ENCODE measurements at places on chromosomes 6 and 20.
A peak's percentile ranks its signal among the peaks of the same experiment; 100 is the strongest.

- peak; percentile 57 for DNase-seq
Observed at GRCh38 chr6:33761922-33762629, 15.4 kb upstream of the IP6K3 start.

GRCh38 chr20:4844325-4844724 lies 122.6 kb downstream of the PRND start:
- no peak for DNase-seq

DNA sequence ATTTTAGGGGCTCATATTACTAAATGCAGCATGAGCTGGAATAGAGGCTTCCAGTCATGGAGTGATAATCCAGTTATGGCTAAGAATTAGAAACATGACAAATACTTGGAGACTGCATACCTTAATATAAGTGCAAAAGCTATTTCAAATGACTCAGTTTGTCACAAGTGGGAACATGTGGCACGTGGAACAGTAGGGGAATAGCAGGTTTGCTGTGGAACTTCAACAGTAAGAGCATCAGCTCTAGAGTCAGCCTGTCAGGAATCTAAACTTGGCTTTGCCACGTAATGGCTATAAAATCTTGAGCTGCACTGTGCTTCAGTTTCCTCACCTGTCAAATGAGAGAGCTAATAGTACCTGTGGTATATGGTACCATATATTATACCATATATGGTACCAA lies 62.1 kb downstream of the HTR1B start:
- DNase-seq: peak; percentile 85

GRCh38 chr6:110703010-110703905 lies 112.0 kb downstream of the CDK19 start:
- no peak for DNase-seq

GRCh38 chr6:29777310-29777709 lies 50.3 kb upstream of the HLA-G start:
- no peak for DNase-seq

GRCh38 chr20:63280929-63281545 lies 8.4 kb downstream of the ARFGAP1 start:
- no peak for DNase-seq

GRCh38 chr6:128600397-128600951 lies 80.1 kb upstream of the PTPRK start:
- DNase-seq: no peak

GRCh38 chr6:47440719-47441118 lies 36.9 kb upstream of the CD2AP start:
- DNase-seq: no peak

DNA sequence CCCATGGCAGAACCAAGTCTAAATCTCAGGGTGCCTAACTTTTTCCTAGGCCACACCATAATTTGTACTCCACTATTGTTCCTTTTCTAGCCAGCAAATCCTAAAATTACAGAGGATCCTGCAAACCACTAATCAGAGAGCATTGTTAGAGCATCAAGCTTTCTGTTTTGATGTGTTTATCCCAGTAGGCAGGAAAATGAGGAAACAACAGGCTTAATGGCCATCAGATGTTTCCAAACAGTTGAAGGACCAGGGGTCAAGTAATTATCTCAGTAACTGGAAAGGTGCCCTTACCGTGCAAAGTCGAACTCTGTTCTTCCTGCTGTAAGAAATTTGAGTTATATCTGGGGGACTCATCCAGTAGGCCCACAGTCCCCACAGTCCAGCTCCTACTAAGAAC lies 58.7 kb downstream of the RALY start:
- no peak for DNase-seq

GRCh38 chr6:8579372-8579771 lies 144.0 kb upstream of the SLC35B3 start:
- peak; percentile 7 for DNase-seq

GRCh38 chr6:92008757-92009502 lies 1410.4 kb downstream of the EPHA7 start:
- DNase-seq: peak; percentile 53

Measured in trophoblast cell (in vitro differentiated cells and primary cell).